ENCODE measurements at places on chromosomes 2 and 18. TPM values are rescaled to one million over a fixed set of nuclear protein-coding genes. Genes with fewer than 3 reads are reported as not detected.

DNA sequence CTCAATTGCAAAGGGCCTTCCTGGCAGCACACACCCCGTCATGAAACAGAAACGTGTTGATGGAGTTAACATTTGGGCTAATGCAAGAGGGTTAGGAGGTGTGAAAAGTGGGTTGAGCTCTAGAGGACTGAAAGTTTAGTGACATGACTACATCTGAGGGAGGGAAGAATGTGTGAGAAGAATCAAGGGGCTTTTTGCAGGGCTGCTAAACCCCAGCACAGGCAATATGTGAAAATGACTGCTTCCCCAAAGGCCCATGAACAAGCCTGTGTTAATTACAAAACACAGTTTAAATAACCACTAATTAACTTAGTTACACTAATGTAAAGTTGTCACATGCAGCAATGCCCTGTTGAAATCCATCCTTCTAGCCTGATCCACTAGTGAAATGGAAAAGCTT is 63.4 kb upstream of the PEX13 start:
- H3K4me1 ChIP-seq: no peaks in the 10 kb centered on the region
- H3K27me3 ChIP-seq: no peaks in the 10 kb centered on the region
- H3K36me3 ChIP-seq: no peaks in the 10 kb centered on the region
- DNase-seq: no peak

DNA sequence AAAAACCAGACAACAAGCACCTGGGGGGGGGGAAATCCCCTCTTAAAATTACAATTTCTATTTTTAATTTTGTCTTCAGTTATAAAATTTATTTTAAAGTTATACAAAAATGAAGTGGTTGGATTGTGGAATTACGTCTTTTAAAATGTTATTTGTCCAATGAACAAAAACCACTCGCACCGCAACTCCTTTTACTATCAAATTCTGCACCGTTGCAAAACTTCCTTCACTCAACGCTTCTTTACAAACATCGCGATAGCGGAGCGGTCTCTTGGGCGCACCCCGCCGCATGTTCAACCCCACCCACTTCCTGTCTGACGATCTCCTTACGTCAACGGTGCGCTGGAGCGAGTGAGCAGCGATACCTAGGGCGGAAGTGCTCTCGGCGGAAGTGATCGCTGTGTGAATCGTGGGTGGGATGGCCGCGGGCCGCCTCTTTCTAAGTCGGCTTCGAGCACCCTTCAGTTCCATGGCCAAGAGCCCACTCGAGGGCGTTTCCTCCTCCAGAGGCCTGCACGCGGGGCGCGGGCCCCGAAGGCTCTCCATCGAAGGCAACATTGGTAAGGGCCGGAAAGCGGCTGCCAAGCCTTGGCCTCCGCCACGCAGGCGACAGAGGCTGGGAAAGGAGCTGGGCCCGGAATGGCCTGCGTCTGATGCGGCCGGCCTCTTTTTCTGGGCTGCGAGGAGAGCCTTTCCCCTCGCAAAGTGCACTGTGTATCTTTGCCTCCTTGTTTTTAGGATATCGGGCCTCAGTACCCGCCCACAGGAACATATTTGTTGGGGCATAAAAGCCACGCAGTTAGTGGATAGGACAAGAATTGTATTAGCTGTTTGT is at the start of gene DGUOK:
Gene DGUOK, plus strand, starts transcription at position 388 of the 835 bp plus-strand sequence. Its CDS starts 31 bp downstream, at position 419.
- H3K27ac ChIP-seq: peak within 1 kb of the TSS; percentile 94
- peak; percentile 97 for DNase-seq
- H3K4me3 ChIP-seq: peak within 1 kb of the TSS; percentile 61
- peaks cover 3% of the 10 kb centered on the region for H3K4me1 ChIP-seq
- no peaks in the 10 kb centered on the region for H3K36me3 ChIP-seq

- H3K36me3 ChIP-seq: no peaks in the 10 kb centered on the region
- DNase-seq: no peak
- no peaks in the 10 kb centered on the region for H3K4me1 ChIP-seq
- H3K4me3 ChIP-seq: no peak overlapping the region
- H3K27ac ChIP-seq: no peak overlapping the region
Measured at GRCh38 chr2:149049142-149049541, 10.6 kb downstream of the LYPD6B start.

DNA sequence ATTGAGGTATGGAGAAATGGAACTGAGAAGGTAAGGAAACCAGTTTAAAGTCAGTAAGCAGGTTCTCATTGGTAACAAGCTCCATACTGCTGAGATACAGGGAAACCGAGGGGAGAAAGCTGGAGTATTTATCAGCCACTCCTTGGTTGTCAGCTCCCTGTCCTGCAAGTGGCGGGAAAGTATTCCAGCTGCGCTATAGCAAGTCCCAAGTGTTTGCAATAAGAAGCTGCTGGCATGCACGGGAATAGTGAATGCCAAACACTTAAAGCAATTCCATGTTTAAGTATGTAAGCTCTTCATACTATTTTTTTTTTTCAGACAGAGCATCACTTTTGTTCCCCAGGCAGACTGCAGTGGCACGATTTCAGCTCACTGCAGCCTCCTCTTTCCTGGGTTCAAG is 1601.1 kb downstream of the SUCLG1 start:
- no peaks in the 10 kb centered on the region for H3K27me3 ChIP-seq
- H3K36me3 ChIP-seq: no peaks in the 10 kb centered on the region
- DNase-seq: no peak
- H3K4me3 ChIP-seq: no peak overlapping the region
- no peak overlapping the region for H3K27ac ChIP-seq

- peaks cover under 1% of the 10 kb centered on the region for H3K36me3 ChIP-seq
- peak overlapping the region; percentile 39 for H3K27ac ChIP-seq
- peak overlapping the region; percentile 39 for H3K4me3 ChIP-seq
- peak; percentile 73 for DNase-seq
- H3K27me3 ChIP-seq: no peaks in the 10 kb centered on the region
- H3K4me1 ChIP-seq: peaks cover 4% of the 10 kb centered on the region
Measured at GRCh38 chr18:50268022-50268747, 1.9 kb upstream of the CFAP53 start.

DNA sequence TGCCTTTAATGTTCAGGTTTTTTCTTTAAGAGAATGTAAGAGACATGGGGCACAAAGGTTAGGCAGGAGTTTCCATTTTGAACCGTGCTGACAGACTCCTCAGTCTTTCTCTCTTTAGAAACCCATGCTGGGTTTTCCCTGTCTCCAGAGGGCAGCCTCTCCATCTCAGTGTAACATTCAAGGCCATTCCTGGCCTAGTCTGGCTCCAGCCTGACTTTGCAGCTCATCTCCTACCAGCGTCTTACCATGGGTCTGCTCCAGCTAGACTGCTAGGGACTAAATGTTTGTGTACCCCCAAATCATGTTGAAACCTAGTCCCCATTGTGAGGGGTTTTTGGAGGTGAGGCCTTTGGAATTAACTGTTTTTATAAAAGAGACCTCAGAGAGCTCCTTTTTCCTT is 9.8 kb upstream of the CLIP4 start:
- no peaks in the 10 kb centered on the region for H3K36me3 ChIP-seq
- H3K27me3 ChIP-seq: no peaks in the 10 kb centered on the region
- no peaks in the 10 kb centered on the region for H3K4me1 ChIP-seq
- no peak overlapping the region for H3K27ac ChIP-seq
- H3K4me3 ChIP-seq: no peak overlapping the region
- DNase-seq: no peak

GRCh38 chr2:107380912-107381311 is 445.8 kb upstream of the RGPD4 start:
- H3K27me3 ChIP-seq: no peaks in the 10 kb centered on the region
- DNase-seq: no peak
- no peak overlapping the region for H3K4me3 ChIP-seq

- no peaks in the 10 kb centered on the region for H3K36me3 ChIP-seq
- H3K27me3 ChIP-seq: no peaks in the 10 kb centered on the region
- DNase-seq: no peak
- peaks cover 4% of the 10 kb centered on the region for H3K4me1 ChIP-seq
- no peak overlapping the region for H3K4me3 ChIP-seq
Measured at GRCh38 chr2:201415149-201415548, 36.1 kb downstream of the TRAK2 start.

- peaks cover 5% of the 10 kb centered on the region for H3K4me1 ChIP-seq
- no peak for DNase-seq
- H3K4me3 ChIP-seq: no peak overlapping the region
- no peaks in the 10 kb centered on the region for H3K36me3 ChIP-seq
- H3K27me3 ChIP-seq: no peaks in the 10 kb centered on the region
Measured at GRCh38 chr2:69789175-69789721, 40.2 kb upstream of the GMCL1 start.

Gene ST6GAL2
- total RNA-seq: 1.0 TPM

Gene C2orf78
- not detected for total RNA-seq

Gene REG1B
- total RNA-seq: 8.1 TPM

Gene LGALSL
- 17.5 TPM for total RNA-seq

Gene TGFA
- total RNA-seq: 0.08 TPM

Gene SLC4A5
- total RNA-seq: 4.5 TPM

Gene FARP2
- 39.1 TPM for total RNA-seq

Gene GALR1
- total RNA-seq: 0.05 TPM

Gene ZSWIM2
- not detected for total RNA-seq

Gene SCTR
- not detected for total RNA-seq

Gene CYP27C1
- 0.10 TPM for total RNA-seq

Gene RAB10
- total RNA-seq: 83.8 TPM

Gene EFR3B
- total RNA-seq: 4.5 TPM

Gene ITGB6
- 0.17 TPM for total RNA-seq

Gene IL1RL2
- 2.0 TPM for total RNA-seq

Gene DLX2
- total RNA-seq: not detected

Gene LRRC30
- not detected for total RNA-seq

All from ovary (tissue), 10 donors.